Hematopoietic multipotent progenitor cell treated with erythropoietin and hydrocortisone succinate and interleukin-3 and kit ligand, for 15 days (in vitro differentiated cells): ENCODE measurements at places on chromosomes 12 and 14.

DNA sequence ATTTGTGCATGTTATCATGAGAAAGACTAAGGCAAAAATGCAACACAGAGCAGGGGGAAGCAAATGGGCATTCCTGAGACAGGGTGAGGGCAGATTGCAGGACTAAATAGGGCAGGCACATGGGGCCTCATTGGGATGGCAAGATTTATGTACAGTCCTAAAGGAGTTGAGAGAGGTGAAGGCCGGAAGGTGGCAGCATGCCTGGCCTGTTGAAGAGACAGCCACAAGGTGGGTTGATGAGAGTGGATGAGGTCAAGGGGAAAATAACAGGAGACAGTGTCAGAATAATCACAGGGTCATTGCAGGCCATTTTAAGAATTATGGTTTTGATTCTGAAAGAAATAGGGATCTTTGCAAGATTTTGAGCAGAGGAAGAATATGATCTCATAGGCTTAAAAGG lies 21.0 kb downstream of the PAH start:
- DNase-seq, result no peak

- peak; percentile 4 for DNase-seq
Observed at GRCh38 chr12:85424581-85425348, 144.7 kb downstream of the ALX1 start.

DNA sequence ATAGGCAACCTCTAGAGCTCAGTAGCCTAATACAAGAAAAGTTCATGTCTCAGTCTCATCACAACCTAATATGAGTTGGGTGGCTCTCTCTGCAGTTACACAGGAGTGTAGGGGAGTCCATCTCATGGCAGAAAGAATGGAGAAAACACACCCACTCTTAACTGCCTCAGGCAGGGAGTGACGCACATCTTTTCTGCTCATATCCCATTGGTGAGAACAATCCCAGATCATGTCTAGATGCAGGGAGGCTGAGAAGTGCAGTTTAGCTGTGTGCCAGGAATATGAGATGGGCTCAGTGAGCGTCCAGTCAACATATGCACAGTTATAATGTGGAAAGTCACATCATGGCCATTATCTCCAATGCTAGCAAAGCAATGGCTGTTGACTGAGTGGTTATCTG lies 59.3 kb upstream of the KCNA5 start:
- DNase-seq, result no peak

DNA sequence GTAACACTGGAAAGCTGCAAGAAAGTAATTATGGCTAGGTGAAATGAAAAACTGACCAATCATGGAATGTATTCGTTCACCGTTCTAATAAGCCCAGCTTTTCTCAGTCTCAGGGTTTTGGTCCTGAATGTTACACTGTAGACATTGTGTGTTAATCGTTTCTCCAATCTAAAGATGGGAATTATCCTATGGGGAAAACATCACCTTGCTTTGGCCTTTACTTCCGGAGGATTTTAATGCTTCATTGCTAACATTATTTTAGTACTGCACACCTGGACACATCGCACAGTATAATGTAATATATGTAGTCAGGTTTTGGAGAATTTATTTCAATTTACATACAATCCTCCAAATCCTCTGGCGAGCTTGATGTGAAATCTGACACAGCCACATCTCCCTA lies 1.2 kb upstream of the TRHDE start:
- no peak for DNase-seq

GRCh38 chr12:84692071-84692470 lies 220.5 kb downstream of the SLC6A15 start:
- DNase-seq, result no peak

- DNase-seq, result no peak
Observed at GRCh38 chr12:45599196-45599595, 130.3 kb upstream of the ARID2 start.

GRCh38 chr12:132162508-132163031 lies 18.3 kb downstream of the NOC4L start:
- DNase-seq, result no peak

- DNase-seq, result no peak
Observed at GRCh38 chr12:62832027-62832426, 102.9 kb downstream of the PPM1H start.

GRCh38 chr12:24431872-24432271 lies 482.4 kb upstream of the SOX5 start:
- DNase-seq, result no peak

DNA sequence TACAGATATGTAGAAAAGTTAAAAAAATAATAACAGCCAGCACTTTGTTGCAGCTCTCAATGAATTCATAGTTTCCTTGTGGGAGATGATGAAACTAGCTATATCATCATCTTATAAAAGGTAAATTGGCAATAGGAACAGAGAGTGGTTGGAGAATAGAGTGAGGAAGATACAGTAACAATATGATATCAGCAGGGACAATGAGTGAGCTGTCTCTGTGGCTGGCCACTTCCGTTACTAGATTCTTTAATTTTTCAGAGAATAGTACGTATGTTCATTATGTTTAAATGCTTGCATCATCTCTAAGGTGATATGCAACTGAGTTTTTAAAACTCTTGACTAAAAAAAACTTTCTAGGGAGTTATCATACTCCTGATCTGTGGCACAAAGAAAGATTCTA lies 1006.2 kb upstream of the FLRT2 start:
- DNase-seq, result no peak

- DNase-seq, result no peak
Observed at GRCh38 chr12:57047981-57048380, 1.9 kb downstream of the MYO1A start.

- DNase-seq, result peak; percentile 93
Observed at GRCh38 chr14:24123424-24124417, 6.7 kb upstream of the FITM1 start.

GRCh38 chr12:12759234-12759915 lies 26.1 kb upstream of the APOLD1 start:
- no peak for DNase-seq

GRCh38 chr14:96274122-96274521 lies 18.1 kb downstream of the BDKRB1 start:
- DNase-seq, result no peak

GRCh38 chr12:3263282-3263681 lies 186.1 kb downstream of the TSPAN9 start:
- no peak for DNase-seq

DNA sequence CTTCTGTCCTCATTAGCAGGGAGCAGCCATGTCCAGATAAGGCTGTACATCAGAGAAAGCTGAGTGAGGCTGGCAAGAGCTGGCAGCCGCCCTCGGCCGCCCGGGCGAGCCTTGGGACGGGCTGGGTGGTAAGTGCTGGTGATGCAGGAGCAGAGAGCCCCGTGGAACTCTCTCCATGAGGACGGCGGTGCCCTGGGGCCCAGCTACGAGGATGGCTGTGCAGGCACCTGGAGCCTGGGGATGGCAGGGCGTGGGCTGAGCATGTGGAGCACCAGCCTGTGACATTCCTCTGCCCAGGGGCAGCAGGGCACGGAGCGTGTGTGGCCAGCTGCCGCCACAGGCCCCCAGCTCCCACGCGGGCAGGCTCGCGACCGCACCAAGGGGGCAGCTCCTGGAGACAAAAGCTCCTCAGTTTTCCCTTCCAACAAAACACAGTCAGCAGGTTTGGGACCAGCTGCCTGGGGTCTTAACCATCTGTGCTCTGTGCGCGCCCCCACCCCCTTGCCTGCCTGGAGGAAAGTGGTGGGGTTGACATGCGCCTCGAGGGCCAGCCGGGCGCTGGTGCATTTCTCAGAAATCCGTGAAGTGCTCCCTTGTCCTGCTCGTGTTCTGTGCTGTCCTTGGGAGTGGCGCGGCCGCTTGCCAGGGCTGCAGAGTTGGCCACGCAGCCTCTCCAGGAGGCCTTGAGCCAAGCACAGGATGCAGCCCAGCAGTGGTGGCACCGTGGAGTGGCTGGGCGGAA lies 21.4 kb downstream of the PACS2 start:
- no peak for DNase-seq

- no peak for DNase-seq
Observed at GRCh38 chr12:29103539-29103974, 45.5 kb upstream of the FAR2 start.

DNA sequence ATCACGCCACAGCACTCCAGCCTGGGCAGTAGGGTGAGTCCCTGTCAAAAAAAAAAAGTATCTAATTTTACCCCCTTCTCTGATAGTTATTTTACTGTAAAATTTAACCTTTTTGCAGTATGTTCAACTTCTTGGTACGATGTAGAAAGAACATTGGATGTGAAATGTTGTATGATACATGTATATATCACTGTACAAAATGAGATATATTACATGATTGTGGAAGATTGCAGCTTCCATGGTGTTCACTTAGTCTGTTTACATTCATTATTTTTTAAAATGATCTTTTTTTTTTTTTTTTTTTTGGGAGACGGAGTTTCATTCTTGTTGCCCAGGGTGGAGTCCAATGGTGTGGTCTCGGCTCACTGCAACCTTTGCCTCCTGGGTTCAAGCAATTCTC lies 9.0 kb downstream of the SP1 start:
- DNase-seq, result no peak

GRCh38 chr12:38847247-38847646 lies 58.1 kb downstream of the CPNE8 start:
- no peak for DNase-seq

DNA sequence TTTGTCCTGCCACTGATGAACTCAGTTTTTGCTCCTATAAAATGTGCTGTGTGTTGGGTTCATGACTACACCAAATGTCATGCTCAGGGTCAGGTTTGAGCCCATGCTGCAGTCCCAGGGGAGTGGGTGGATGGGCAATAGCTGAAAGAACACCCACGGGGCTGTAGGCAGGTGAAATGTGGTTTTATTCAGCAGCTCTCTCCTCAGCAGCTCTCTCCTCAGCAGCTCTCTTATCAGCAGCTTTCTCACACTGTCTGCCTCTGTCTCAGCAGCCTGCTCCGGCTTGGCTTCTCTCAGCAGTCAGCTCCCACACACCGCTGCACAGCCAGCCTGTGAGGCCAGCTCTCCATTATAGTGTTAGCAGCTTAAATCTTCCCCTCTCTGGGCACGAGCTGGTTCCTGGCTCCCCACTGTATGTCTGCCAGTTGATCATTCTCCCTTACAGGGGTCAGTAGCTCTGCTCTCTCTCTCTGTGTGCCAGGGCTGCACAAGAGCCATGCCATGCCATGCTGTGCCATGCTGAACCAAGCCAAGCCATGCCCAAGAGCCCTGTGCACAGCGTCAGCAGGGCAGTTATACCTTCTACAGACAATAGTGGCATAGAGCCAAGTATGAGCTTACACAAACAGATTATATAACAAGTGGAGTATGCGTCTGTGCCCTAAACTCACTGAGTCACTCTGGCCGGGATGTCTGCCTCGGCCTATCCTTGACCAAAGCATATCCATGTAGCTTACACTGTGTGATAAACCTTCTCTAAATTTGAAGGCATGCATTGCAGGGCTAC lies 303.3 kb upstream of the TMPO start:
- no peak for DNase-seq

- no peak for DNase-seq
Observed at GRCh38 chr14:101506926-101507835, 54.1 kb upstream of the DIO3 start.
